ENCODE measurements at places on chromosomes 16 and 17.

DNA sequence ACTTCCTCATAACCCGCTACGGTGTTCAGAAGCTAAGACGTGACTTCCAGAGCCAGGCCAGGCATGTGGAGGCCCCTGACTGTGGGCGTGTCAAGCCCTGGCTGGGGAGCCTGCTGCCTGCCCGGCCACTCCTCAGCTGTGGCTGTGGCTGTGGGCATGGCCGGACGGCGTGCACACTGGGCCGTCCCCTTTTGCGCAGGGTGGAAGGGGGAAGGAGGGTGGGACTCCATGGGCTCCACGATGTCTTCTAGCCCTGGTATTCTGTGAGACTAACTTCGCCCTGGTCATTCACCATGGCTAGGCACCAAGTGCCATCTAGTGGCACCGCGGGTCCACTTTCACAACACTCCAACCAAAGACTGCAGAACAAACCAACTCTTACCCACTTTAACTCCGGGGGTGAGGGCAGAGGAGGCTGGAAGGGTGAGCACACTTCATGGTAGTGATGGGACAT is 67.9 kb downstream of the N4BP1 start:
- DNase-seq = peak; percentile 71

DNA sequence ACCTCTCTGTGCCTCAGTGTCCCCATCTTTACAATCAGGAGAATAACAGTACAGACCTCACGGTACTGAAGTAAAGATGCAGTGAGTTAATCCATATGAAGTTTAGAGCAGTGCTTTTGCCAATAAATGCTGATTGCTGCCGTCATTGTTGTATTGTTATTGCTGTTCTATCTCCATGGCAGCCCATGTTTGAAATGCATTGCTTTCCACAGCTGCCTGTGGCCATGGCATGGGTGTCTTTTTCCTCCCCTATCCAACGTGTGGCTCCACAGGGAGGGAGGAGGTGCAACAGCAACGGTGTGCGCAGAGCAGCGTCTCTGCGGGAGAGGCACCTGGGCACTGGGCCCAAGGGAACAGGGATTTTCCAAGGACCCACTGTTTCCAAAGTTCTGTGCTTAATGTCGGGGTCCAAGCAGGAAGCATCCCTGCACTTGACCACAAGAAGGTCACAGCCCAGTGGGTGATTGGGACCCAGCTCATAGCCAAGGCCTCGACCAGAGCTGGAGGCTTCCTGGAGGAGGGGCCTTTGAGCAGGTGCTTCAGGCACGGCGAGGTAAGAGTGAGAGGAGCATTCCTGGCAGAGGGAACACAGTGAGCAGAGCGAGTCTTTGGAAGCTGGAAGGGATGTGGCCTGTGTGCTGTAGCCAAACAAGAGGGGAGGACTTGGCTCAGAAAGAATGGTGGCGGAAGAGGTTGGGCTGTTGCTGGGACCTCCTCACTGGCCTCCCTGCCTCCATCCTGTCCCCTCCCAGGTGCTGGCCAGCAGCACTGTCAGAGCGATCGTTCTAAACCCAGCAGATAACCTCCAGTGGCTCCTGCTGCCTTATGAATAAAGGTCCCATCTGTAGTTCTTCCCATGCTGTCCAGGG is 3.9 kb downstream of the RAI1 start:
- DNase-seq = no peak

GRCh38 chr16:77723108-77723514 is 797 bp downstream of the NUDT7 start:
- peak; percentile 59 for DNase-seq

GRCh38 chr16:48852951-48853350 is 243.0 kb upstream of the N4BP1 start:
- no peak for DNase-seq

- no peak for DNase-seq
Observed at GRCh38 chr17:33802349-33803198, 452.5 kb upstream of the CCL2 start.

DNA sequence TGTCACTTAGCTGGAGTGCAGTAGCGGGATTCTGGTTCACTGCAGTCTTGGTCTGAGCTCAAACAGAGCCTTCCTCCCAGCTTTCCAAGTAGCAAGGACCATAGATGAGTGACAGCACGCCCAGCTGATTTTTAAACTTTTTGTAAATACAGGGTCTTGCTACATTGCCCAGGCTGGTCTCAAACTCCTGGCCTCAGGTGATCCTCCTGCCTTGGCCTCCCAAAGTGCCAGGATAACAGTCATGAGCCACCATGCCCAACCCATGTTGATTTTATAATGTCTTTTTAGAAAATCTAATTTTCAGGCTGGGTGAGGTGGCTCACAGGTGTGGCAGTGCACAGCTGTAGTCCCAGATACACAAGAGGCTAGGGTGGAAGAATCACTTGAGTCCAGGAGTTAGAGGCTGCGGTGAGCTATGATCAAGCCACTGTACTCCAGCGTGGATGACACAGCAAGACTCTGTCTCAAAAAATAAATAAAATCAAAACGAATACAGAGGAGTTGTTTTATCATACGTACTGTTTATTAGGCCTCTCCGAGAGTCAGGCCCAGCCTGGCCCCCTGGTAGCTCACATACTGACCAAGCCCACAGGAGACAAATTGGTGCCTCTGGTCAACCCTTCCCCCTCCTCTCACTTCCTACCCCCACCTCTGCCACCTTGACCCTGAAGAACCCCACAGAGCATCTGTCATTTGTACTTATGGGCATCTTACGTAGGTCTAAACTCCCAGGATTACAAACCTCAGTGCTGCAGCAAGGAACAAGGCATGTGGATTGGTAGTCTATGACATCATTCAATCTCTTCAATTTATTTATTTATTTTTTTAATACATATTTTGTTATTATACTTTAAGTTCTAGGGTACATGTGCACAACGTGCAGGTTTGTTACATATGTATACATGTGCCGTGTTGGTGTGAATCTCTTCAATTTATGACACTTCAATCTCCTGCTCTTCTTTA is 13.6 kb downstream of the C16orf86 start:
- no peak for DNase-seq

- no peak for DNase-seq
Observed at GRCh38 chr17:78425429-78425828, 47.0 kb downstream of the PGS1 start.

GRCh38 chr17:78184868-78185267 is 2.0 kb downstream of the TK1 start:
- DNase-seq = no peak

- DNase-seq = no peak
Observed at GRCh38 chr17:14582996-14583395, 282.1 kb downstream of the HS3ST3B1 start.

DNA sequence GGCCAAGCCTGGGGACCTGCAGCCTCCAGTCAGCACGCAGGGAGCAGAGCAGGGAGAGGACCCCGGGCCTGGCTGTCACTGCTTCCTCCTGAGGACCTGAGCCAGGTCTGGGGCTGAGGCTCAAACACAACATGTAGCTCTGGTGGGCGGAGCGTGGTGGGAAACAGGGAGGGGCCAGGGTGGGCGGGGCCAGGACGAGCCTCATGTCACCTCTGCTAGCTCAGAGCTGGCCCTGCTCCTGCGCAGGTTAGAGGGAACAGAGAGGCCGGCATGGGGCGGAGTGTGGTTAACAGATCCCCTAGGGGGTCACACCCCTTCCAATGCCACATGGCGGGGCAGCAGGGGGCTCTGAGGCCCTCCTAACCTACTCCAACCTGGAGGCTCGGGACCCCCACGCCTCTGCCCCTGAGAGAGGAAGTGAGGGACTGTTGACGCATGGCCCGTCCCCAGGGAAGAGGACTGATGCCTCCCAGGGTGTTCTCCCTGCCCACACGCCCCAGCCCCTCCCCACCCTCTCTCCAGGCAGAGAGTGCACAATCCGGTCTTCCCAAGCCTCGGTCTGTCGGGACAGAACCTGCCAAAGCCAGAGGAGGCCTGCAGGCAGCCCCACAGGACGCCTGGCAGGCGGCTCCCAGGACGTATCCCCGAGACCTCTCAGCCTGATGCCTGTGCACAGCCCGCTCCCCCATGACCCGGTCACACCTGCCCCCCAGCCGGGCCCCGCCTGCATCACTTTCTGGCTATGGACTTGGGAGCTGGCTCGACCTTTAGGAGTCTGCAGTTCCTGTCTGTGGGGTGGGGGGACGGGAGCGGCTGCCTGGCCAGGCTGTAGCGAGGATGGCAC is 15.2 kb downstream of the PIEZO1 start:
- DNase-seq = no peak

GRCh38 chr17:42182927-42183734 is 2.1 kb downstream of the HCRT start:
- peak; percentile 44 for DNase-seq

DNA sequence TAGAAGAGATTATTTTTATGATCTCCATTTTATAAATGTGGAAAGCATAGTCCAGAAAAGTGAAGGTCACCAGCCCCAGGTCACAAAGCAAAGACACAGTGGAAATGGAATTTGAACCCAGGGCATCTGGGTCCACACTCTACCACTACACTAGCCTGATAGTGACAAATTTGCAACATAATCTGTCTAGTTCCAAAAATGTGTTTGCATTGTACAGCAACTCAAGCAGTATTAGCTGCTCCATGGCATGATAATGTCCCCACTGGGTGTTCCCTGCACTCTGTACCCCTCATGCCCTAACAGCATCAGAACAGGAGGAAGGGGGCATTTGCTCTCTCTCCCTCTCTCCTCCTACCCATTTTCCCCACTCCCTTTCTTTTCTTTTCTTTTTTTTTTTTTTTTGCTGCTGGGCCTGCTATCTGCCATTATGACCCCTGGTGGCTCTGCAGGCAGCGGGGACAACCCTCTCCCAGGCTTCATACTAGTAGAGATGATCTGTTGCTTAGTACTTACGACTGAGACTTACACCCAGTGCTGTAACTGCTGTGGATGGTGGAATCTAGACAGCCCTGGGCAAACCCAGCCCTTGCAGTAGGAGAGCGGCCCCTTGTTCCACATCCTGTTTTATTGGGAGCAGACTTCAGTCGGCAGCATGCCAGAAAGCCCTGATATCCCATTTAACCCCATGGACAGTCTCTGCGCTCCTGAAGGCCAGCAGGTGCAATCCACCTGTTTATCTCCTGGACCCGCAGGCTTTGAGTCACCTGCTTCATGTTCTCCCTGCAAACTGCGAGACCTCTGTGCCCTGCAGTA is 306.3 kb downstream of the SOX9 start:
- DNase-seq = no peak

DNA sequence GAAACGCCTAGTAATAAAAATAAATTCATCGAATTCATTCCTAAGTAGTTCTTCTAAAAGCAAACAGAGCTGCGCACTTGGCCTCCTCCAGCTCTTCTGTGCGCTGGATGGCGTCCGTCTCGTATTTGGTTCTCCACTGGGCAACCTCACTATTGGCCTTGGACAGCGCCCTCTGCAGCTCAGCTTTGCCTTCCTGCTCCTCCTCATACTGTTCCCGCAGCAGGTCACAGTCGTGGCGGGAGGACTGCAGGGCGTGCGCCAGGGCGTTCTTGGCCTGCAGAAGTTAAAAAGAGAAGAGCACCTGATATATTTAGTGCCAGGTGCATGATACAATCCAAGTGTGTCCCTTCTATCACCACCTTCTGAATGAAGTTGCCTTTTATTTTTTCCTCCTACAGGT is 21.8 kb downstream of the MYH3 start:
- DNase-seq = no peak

GRCh38 chr17:75487351-75488070 is 27.8 kb downstream of the CASKIN2 start:
- DNase-seq = no peak

DNA sequence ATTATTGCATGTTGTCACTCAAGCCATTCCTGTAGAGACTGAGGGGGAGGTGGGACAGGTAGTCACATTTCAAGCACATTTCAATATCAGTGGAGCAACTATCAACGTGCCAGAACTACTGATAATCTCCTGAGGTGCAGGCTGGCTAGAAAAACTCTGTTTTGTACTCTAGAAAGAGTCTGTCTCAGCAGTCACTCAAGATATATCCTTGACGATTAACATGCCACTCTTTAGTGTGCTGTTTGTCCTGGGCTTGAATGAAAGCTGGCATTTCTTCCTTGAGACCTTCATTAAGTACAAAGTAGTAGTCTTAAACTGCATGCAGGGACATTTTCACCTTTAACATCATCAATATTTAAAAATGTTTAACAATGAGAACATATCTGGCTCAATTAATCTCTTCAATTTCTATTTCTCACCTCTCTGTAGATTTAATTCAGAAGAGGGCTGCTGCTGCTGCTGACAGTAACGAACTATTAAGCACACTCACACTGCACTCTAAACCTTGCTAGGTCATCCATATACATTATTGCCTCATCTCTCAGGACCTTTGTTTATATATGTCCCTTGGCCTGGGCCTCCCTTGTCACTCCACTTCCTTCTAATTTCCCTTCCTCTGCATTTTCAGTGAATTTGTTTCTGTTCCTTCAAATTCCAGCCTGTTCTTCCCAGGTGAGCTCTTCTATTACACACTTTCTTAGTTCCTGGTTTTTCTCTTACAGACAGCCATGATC is 412.0 kb downstream of the HAPSTR1 start:
- no peak for DNase-seq

DNA sequence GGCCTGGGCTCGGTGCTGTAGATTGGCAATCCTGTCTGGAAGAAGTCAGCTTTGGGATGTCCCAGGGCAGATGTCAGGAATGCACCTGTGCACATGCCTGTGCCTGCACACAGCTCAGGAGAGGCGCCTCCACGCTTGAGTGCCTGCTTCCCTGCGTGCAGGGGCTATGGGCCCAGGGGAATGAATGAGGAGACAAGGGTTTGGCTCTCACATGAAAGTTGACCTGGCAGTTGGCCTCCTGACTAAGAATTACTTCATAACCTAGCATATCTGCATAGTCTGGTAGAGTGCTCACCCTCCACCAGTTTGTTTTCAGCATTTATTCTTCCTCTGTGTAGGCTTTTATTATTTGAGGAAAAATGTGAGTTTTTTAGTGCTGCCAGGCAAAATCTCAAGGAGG is 50.0 kb downstream of the PLD6 start:
- DNase-seq = peak; percentile 82

DNA sequence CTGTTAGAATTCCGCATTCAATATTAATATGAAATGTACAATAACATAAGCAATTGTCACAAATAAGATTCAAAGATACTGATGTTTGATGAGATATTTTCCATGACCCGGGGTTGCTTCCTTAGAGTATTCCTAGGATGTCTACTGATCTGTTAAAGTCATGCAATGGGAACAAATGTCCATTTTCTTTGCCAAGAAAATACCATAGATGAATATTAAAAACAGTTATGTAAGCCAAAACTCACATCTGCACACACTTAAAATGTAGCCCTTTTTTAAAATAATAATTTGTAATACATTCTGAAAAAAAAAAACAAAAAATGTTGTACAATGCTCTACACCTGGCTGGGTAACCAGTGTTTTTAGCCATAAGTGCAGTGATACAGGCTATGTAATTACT is 259.4 kb upstream of the AXIN2 start:
- no peak for DNase-seq

- no peak for DNase-seq
Observed at GRCh38 chr17:34435182-34435928, 72.3 kb upstream of the CCL1 start.

- DNase-seq = no peak
Observed at GRCh38 chr17:42363767-42364585, 24.3 kb downstream of the STAT3 start.

GRCh38 chr16:9545522-9546437 is 454.3 kb downstream of the HAPSTR1 start:
- DNase-seq = no peak
